ENCODE measurements at places on chromosomes 16 and 17. TPM values are rescaled to one million over a fixed set of nuclear protein-coding genes. Genes with fewer than 3 reads are reported as not detected.

- no peaks in the 10 kb centered on the region for H3K36me3 ChIP-seq
- no peak overlapping the region for H3K4me3 ChIP-seq
- no peaks in the 10 kb centered on the region for H3K4me1 ChIP-seq
- no peak for DNase-seq
- H3K27me3 ChIP-seq = no peaks in the 10 kb centered on the region
- no peak overlapping the region for H3K27ac ChIP-seq
Measured at GRCh38 chr16:17015702-17016101, 455.1 kb downstream of the XYLT1 start.

Gene CBX8
- 36.6 TPM for total RNA-seq

GRCh38 chr17:34308371-34308770 lies 10.9 kb upstream of the CCL8 start:
- no peak overlapping the region for H3K4me3 ChIP-seq
- H3K27ac ChIP-seq = no peak overlapping the region
- no peaks in the 10 kb centered on the region for H3K4me1 ChIP-seq
- no peak for DNase-seq
- H3K36me3 ChIP-seq = no peaks in the 10 kb centered on the region
- no peaks in the 10 kb centered on the region for H3K27me3 ChIP-seq

DNA sequence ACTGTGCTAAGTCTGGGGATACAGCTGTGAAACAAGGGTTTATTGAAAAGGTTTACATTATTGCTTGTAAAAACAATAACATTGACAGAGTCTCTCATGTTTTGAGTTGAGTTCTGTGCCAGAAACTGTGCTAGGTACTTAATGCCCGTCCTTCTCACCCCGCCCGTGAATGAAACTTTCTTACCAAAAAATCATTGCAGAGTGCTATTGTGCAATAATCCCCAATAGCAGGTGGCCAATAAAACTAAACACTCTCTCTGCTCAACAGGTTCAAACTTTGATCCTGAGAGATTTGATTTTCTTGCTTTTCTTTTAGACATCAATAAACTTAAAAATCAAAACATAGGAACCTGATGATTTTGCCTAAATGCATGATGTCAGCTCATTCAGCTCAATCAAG lies 441.6 kb downstream of the HAPSTR1 start:
- H3K4me1 ChIP-seq = peaks cover 9% of the 10 kb centered on the region
- H3K27me3 ChIP-seq = no peaks in the 10 kb centered on the region
- no peak overlapping the region for H3K27ac ChIP-seq
- H3K4me3 ChIP-seq = no peak overlapping the region
- no peaks in the 10 kb centered on the region for H3K36me3 ChIP-seq

DNA sequence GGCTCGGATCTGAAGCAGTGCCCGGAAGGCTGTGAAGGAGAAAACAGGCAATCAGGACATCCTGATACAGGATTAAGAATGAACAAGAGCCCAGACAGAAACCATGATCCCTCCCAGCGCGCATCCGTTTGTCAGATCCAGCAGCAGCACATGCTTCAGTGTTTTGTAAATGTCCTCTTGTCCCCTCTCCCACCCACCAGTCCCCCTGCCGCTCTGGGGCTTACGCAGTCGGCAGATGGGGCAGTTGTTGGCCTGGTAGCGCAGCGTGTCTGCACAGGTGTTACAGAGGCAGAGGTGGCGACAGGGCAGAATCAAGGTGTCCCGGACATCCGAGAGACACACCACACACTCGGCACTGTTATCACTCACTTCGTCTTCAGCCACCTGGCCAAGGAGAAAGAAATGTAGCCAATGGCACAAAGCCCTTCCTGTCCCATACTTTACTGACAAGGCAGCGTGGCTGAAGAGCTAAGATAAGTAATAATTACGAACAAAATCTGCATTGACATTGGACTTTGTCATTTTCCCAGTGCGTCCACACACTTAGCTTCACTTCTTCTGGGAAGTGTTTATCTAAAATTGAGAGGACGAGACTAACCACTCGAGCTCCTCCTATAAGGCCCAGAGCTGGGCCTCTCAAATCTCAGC lies 20.7 kb upstream of the FOXJ1 start:
- no peaks in the 10 kb centered on the region for H3K4me1 ChIP-seq
- H3K27ac ChIP-seq = no peak overlapping the region
- no peaks in the 10 kb centered on the region for H3K27me3 ChIP-seq
- no peak for DNase-seq
- no peak overlapping the region for H3K4me3 ChIP-seq
- H3K36me3 ChIP-seq = no peaks in the 10 kb centered on the region

GRCh38 chr16:74029115-74029792 lies 267.4 kb upstream of the PSMD7 start:
- no peaks in the 10 kb centered on the region for H3K36me3 ChIP-seq
- no peak for DNase-seq
- no peak overlapping the region for H3K4me3 ChIP-seq
- H3K4me1 ChIP-seq = no peaks in the 10 kb centered on the region

DNA sequence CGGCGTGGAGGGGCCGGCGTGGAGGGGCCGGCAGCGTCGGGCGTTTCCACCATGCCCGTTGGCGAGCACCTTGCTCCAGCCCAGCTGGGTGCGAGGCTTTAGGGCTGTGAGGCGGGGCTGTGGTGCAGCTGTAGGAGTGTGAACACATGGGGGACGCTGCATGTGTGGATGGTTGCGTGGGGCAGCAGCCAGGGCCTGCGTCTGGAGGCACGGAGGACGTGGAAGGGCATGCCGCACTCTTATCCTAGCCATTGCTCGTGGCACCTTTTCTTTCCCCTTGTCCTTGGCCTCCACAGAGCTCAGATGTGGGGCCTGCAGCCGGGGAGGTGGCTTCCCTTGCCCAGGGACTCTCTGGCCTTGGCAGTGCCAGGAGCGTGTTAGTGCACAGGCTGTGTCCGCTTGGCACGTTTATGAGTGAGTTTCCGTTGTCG lies 47.8 kb downstream of the PDPK1 start:
- no peaks in the 10 kb centered on the region for H3K27me3 ChIP-seq
- H3K4me1 ChIP-seq = no peaks in the 10 kb centered on the region
- H3K36me3 ChIP-seq = no peaks in the 10 kb centered on the region
- no peak for DNase-seq
- no peak overlapping the region for H3K27ac ChIP-seq

GRCh38 chr17:5283571-5284315 lies 1.7 kb downstream of the RABEP1 start:
- no peaks in the 10 kb centered on the region for H3K36me3 ChIP-seq
- no peaks in the 10 kb centered on the region for H3K27me3 ChIP-seq
- H3K27ac ChIP-seq = no peak overlapping the region
- no peaks in the 10 kb centered on the region for H3K4me1 ChIP-seq

DNA sequence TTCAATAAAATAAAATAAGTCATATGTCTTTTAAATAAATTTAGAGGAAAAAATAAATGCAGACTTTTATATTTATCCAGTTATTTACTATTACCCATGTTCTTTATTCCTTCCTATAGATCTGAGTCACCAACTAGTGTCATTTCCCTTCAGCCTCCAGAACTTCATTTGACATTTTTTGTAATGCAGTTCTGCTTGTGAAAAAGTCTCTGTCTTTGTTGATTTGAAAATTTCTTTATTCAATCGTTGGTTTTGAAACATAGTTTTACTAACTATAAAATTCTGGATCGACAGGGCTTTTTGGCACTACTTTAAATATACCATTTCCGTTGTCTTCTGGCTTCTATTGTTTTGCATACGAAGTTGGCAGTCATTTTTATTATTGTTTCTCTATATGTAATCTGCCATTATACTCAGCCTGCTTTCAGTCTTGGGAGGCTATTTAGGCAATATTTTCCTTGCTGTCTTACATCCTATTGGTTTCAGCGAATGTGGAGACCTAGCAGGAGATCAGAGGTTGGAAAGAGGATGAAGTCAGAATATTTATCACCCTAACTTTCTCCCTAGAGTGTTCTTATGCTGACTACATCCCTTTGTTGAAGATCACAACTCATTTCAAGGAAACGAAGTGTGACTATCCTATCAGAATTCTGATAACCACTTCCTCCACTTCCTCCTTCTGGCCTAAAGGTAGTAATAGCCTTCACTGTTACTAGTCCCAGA lies 42.0 kb upstream of the SLC6A2 start:
- no peak overlapping the region for H3K4me3 ChIP-seq
- H3K27me3 ChIP-seq = no peaks in the 10 kb centered on the region
- no peak overlapping the region for H3K27ac ChIP-seq
- no peak for DNase-seq
- H3K4me1 ChIP-seq = no peaks in the 10 kb centered on the region

DNA sequence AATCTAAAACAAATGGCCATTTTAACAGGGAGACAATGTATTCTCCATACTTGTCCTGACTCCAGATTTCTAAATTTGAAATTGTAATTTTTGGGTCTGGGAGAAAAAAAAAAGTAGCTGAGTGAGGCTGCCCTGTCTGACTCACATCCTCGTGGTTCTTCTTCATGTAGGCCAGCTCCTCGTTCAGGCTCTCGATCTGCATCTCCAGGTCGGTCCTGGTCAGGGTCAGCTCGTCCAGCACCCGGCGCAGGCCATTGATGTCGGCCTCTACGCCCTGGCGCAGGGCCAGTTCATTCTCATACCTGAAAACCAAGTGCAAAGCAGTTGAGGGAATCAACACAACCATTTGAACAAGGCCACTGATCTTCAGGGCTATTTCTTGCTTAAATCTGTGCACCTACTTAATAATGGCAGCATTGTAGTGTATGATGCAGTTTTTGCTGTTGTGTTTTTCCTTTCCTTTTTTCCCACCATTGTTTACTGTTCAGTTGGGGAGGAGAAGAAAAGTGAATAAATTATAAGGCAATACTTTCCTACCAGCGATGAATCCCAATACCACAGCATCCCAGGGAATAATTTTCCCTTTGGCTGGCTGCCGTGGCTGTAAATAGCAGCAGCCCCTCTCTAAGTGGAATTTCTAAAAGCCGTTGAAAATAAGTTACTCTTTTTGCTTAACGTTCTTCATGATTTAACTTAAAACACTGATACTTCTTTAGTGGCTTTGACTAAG lies 2.2 kb downstream of the KRT12 start:
- no peaks in the 10 kb centered on the region for H3K27me3 ChIP-seq
- peaks cover 4% of the 10 kb centered on the region for H3K4me1 ChIP-seq
- H3K36me3 ChIP-seq = no peaks in the 10 kb centered on the region
- H3K27ac ChIP-seq = no peak overlapping the region
- no peak for DNase-seq

DNA sequence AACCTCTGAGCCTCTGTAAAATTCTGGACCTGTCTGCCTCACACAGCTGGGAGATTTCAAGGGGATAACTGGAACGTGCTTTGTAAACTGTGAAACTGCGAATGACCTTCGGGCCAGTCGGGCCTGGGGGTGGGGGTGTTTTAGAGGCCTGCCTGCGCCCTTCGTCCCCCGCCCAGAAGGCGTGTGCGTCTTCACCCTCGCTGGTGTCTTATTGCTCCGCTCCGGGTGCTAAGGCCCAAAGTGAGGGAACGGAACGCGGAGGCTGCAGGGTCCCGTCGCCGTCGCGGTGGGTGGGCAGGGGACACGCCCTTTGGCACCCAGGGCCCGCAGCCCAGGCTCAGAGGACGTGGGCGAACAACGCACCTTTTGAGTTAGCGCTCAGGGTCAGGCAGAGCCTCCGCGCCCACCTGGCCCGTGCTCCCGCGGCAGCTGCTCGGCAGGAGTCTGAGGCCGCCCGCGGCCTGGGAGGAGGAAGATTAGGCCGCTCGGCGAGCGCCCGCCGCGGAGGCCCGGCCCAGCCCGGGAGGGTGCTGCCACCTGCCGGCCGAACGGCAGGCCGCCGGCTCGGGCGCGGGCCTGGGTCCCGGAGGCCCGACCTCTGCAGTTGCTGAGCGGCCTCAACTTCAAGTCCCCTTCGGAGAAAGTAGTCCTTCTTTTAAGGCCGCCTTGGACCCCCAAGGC lies 29.7 kb downstream of the DCAKD start:
- no peaks in the 10 kb centered on the region for H3K27me3 ChIP-seq
- no peaks in the 10 kb centered on the region for H3K36me3 ChIP-seq
- DNase-seq = peak; percentile 89
- H3K4me3 ChIP-seq = peak overlapping the region; percentile 57
- H3K4me1 ChIP-seq = peaks cover 18% of the 10 kb centered on the region
- H3K27ac ChIP-seq = no peak overlapping the region

DNA sequence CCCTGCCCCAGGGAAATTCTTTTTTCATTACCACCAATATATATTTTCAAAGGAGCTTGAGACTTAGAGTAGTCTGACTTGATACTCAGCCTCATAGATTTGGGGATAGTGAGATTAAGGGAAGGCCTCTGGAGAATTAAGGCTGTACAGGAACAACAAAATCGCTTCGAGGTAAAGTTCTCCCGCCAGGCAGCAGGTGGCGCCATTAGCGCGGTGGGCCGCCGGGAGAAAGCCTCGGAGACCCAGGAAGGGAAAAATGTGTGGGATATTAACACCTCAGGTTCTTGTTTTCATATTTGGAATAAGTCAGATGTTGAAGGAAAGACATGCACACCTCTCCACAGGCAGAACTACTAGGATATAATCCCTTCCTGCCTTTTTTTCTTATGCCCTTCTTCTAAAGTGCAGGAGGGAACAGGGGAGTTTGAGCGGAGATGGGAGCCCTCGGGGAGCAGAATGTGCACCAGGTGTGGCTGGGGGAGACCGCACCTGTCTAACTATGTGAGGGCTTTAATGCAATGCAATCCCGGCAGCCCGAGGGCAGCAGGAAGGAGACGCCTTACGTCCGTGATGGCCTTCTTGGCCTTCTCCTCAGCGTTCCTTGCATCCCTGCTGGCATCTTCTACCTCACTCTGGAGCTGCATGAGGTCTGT lies 25.9 kb downstream of the MYH3 start:
- H3K36me3 ChIP-seq = no peaks in the 10 kb centered on the region
- H3K27me3 ChIP-seq = no peaks in the 10 kb centered on the region
- no peak overlapping the region for H3K27ac ChIP-seq
- no peak for DNase-seq

GRCh38 chr16:88287219-88287618 lies 95.5 kb upstream of the ZNF469 start:
- no peaks in the 10 kb centered on the region for H3K36me3 ChIP-seq
- H3K4me1 ChIP-seq = peaks cover 6% of the 10 kb centered on the region
- H3K27me3 ChIP-seq = no peaks in the 10 kb centered on the region
- H3K27ac ChIP-seq = no peak overlapping the region
- peak; percentile 51 for DNase-seq

DNA sequence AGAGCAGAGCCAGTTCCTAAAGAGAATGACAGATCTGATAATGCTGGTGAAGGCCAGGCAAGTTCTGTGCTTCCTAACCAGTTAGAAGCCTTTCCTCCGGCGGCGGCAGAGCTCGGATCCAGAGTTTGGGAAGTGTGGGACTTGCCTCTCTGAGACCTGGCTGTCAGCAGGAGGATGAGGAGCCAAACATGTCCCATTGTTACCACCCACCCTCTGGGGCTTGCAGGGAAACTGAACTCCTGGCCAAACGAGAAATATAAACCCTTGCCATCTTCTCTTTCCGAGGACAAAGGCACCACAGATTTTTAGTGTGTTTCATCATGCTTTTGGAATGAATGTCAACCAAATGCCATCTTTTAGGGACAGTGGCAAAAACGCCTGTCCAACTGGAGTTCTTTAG lies 80.2 kb upstream of the SMURF2 start:
- H3K27ac ChIP-seq = no peak overlapping the region
- H3K4me3 ChIP-seq = no peak overlapping the region
- no peak for DNase-seq

Gene PIGS
- total RNA-seq = 78.2 TPM

All from Caco-2 (cell line).